ENCODE measurements at places on chromosomes 2 and 18.

GRCh38 chr2:205197468-205198139, 484.7 kb upstream of the NRP2 start:
- DNase-seq = no peak

DNA sequence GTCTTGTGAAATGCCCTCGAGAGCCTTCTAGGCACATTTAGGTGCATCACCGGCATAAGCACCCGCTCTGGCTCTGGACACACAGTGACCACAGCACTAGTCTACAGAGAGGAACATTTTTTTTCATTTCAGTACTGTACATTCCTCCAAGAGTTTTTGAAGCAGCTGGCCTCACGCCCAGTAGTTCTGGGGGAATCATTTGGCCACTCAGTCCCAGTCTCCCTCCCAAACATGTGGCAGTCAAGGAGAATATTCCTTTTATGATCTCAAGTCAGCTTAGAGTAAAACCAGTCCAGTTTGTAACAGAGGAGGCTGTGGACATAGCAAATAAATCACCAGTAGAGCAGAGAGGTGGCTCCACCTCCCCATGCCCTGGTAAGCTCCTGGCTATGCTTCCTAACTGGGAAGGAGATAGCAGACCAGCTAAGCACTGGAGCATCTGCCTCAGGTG, 48.1 kb downstream of the KCNE4 start:
- DNase-seq = no peak

DNA sequence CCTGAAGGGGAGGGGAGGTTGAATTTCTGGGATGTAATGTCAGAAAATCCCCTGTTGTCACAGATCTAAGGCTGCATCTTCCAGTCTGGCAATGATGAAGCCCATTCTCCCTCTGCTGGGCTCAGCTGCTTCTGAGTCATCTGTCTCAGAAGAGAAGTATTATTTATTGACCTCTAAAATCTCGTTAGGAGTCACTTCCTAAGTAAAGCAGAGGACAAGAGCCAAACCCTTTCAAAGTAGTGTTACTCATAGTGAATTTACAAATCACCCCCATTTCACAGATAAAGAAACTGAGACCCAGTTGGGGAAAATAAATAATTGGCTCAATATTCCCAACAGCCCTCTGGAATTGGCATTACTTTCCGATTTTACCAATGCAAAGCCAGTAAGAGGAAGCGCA, 167.3 kb upstream of the SKOR2 start:
- DNase-seq = no peak

DNA sequence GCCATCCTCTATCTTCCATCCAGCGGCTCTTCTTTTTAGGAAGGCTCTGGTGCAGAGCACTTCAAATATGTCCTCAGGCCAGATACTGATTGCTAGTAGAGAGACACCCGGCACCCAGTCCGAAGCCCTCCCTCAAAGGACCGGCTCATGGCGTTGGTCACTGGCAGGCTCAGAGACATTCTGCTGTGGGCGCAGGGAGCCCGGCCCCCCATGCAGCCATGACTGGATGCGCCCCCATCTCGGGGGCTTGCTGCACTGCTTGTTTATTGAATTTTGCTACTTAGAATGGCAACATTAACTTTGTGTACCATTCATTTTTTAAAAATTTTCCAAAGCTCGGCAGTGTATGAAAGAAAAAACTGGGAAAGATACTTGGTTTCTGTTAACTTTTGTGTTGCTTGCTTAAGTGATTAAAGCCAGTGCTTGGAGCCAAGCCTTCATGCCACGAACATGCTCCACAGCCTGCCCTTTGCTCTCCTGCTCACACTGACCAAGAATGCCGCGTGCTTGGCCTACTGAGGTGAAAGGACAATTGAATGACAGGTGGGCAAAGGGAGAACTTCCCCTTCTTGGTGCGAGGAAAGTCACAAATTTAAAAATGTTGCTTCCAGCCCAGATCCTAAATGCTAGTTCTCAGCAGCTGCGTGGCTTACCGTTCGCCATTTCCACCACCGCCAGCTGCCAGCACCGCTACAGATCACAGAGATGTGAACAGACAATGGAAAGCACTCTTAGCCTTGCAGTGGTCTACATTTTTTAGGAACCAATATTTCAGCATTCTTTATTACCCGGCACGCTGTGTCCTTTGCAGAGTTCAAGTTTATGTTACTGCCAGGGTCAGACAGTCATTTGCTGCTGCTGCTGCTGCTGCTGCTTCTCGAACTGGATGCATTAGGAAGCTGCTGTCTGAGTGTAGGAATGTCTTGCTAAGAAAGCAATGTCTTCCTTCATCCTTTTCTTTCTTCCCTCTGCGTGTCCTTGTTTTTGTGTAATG, 76.7 kb downstream of the FAM210A start:
- no peak for DNase-seq

GRCh38 chr2:238999291-238999741, 151.4 kb downstream of the TWIST2 start:
- DNase-seq = no peak

DNA sequence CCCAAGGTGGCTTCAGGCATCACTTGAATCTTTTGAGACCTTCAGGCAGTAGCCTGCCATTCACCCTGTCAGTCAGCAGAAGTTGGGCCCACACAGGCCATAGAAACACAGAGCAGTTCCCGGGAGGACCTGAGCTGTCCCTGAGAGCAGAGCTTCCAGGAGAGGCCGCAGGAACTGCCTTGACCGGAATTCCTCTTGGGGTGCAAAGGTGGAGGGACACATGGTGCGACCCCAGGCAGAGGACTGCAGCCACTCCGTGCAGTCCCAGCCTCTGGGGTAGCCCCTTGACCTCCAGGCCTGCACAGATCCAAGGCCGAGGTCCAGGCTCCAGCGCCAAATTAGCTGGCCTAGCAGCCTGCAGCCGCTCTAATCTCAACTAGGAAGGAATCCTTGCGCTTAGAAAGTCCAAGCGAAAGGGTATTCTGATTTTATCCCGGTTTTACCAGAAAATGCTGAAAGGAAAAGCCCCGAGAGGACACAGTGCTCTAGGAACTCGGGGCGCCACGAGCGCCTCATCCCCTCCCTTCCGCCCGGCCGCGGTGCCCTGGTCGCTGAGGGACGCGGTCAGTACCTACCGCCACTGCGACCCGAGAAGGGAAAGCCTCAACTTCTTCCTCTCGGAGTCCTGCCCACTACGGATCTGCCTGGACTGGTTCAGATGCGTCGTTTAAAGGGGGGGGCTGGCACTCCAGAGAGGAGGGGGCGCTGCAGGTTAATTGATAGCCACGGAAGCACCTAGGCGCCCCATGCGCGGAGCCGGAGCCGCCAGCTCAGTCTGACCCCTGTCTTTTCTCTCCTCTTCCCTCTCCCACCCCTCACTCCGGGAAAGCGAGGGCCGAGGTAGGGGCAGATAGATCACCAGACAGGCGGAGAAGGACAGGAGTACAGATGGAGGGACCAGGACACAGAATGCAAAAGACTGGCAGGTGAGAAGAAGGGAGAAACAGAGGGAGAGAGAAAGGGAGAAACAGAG, 5.4 kb downstream of the SIX2 start:
- DNase-seq = no peak

GRCh38 chr2:143473820-143474219, 344.6 kb downstream of the ARHGAP15 start:
- DNase-seq = no peak

- no peak for DNase-seq
Measured at GRCh38 chr2:104502901-104503300, 351.0 kb upstream of the POU3F3 start.

- no peak for DNase-seq
Measured at GRCh38 chr18:64893349-64893748, 744.5 kb upstream of the LINC00305 start.

Data from NCI-H526 treated with DMSO at 0.1 percent for 48 hours (cell line).